AG09309 (cell line): ENCODE measurements at places on chromosomes 13 and 19.
A peak's percentile ranks its signal among the peaks of the same experiment; 100 is the strongest.

GRCh38 chr13:67238277-67238859 is 8.2 kb upstream of the PCDH9 start:
- no peak for DNase-seq

DNA sequence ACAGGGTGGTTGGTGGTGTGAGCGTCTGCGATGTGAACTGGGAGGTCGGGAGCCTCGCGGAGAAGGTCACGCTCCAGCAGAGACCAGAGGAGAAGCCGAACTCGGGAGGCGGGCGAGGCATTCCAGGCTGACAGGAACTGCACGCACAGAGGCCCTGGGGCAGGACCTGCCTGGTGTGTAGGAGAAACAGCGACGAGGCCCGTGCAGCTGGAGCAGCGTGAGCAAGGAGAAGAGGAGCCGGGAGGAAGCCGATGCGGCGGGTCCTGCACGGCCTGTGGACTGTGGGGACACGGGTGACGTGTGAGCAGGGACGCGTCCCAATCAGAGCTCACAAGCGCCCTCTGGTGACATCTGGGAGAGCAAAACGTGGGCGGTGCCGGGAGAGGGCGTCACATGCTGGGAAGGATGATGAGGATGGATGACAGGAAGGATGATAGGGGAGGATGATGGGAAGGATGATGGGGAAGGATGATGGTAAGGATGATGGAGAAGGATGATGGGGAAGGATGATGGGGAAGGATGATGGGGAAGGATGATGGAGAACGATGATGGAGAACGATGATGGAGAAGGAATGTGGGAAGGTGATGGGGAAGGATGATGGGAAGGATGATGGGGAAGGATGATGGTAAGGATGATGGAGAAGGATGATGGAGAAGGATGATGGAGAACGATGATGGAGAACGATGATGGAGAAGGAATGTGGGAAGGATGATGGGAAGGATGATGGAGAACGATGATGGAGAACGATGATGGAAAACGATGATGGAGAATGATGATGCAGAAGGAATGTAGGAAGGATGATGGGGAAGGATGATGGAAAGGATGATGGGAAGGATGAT is 16.1 kb upstream of the MADCAM1 start:
- no peak for DNase-seq

- DNase-seq: no peak
These were observed 45.4 kb downstream of the TPT1 start for GRCh38 chr13:45295536-45295935.

DNA sequence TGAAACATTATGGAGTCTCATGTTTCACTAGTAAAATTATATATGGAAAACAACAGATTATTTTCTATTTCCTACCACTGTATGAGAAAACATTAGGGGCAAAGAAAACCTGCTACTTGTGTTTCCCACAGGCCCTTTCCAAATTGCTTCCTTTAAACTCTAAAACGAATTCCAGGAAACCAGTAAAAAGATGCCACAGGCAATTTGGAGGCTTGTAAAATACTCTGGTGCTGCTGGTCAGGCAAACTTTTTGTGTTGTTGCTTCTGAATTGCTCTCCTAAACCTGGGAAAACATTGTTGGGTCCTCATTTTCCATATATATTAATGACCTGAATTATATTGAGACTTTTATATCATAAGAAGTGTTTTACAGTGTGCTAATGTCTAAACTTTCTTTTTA is 141.5 kb downstream of the TDRD3 start:
- DNase-seq: peak; percentile 17

- DNase-seq: no peak
These were observed 340.0 kb upstream of the SLITRK5 start for GRCh38 chr13:87331178-87331577.

- DNase-seq: peak; percentile 93
These were observed 13.6 kb downstream of the CCDC97 start for GRCh38 chr19:41323430-41324125.

DNA sequence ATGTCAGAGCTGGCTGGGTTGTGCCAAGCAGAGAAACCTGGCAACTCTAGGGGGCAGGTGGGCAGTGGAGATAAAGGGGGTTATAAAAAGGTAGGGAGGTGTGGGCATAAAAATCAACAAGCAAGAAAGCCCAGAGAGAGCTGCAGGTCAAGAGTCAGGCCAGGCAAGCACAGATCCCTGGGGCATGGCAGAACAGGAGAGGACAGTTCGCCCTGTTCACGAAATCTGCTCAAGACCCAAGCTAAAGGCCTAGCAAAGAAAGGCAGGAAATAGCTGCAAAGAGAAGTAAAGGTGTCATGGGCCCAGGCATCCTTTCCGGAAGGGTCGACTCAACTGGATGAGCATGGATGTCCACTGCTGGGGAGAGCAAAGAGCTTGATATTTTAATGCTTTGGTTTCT is 3.4 kb downstream of the MBNL2 start:
- DNase-seq: no peak

DNA sequence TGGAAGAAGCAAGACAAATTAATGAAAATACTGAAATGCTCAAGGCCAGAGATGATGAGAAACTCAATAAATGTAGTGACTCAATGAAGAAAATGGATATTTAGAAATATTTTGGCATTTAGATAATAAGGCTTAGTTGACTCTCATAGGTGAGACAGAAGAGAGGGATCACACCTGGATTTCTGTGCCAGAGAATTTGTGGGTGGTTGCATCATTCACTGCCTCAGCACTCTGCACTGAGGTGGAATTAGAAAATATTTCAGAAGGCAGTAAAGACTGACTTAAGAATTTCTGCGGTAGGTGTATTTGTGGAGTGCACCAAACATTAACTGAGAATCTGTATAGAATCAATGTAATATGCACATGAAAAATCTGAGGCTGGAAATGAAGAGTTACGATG is 848.3 kb upstream of the PCDH9 start:
- no peak for DNase-seq

DNA sequence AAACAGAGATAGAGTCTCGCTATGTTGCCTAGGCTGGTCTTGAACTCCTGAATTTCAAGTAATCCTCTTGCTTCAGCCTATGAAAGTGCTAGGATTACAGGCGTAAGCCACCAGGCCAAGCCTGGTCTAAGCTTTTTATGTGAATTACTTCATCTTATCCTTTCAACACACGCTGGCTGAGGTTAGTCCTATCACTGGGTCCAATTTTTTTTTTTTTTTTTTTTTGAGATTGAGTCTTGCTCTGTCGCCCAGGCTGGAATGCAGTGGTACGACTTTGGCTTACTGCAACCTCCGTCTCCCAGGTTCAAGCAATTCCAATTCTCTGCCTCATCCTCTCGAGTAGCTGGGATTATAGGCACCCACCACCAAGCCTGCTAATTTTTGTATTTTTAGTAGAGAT is 10.4 kb downstream of the MYO1F start:
- DNase-seq: no peak
